NCI-H69 (cell line): ENCODE measurements at places on chromosomes 4 and X.
A peak's percentile ranks its signal among the peaks of the same experiment; 100 is the strongest.

DNA sequence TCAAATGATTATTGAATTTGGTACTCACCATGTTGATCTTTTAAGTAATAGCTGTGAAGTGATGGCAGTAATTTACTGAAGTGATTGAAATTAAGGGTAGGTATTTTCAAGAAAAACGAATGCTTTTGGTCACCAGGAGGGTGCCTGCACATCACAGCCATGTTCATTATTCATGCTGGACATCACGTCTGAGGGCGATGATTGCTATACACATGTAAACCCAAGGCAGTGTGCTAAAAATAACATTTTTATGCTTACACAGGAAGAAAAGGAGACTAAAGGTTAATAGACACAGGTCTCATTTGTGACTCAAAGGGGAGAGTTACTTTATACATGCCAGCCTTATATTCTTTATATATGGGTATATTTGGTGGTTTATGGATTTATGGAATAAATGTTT, 1146.0 kb downstream of the NLGN4X start:
- DNase-seq: no peak

DNA sequence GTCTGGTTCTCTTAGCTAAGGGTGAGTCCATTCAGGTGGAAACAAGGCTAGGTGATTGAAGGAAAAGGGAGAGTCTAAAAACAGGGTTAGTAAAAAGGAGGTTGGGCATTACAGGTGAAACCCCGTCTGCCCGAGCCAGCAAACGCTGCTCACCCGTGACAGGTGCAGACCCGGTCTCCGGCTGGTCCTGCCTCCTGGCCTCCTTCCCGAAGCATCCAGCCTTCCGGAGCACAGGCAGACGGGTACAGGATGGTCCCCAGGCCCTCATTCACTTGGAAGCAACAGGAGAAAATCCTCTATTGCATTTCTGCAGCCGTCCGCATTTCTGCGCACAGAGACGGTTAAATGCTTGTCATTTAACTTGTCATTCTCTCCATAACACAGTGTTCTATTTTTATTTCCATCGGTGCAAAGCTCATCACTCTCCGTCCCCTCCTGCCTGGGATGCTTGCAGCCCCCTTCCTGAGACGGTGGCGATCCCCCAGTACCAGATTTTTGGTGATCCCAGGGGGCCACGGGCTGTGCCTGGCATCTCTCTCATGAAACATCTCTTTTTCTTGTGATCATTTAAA, 90.8 kb upstream of the PPP2R3B start:
- no peak for DNase-seq

- peak; percentile 76 for DNase-seq
Observed at GRCh38 chr4:53908661-53909078, 155.7 kb downstream of the CHIC2 start.

DNA sequence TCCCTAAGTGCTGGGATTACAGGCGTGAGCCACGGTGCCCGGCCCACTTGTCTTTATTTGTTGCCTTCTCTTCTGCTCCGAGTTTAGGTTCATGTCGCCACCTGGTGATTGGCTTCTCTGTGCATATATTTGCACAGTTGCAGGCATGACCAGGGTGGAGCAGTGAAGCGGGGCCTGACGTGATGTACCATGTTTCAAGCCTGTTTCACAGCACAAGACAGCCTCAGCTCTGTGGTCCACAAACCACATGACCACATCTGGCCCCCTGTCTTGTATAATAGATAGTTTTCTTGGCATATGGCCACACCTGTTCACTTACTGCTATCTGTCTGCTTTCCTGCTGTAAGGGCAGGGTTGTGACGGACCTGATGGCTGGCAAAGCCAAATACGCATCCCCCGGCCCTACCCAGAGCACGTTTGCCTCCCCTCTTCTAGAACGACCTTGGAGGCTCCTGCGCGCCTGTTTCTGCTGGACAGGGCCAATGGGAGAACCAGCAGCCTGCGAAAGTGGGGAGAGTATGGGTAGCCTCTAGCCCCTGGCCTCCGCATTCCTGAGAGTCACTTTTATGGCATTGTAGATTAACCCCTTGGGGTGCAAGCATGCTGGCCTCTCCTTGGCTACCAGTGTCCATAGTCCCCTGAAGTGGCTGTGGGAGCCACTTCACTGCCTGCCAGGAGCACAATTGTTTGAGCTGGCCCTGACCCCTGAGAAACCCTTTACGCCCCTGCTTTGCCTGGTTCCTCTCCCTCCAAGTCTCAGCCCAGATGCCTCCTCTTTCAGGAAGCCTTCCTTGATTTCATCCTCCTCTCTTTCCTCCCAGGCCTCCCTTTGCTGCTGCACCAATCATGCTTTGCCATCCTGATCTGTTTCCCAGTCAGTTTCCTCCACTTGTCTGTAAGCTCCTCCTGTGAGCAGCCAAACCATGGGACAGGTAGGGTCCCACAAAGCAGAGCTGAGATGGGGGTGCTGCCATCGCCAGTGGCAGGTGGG, 6.0 kb upstream of the SH3TC1 start:
- DNase-seq: peak; percentile 91

GRCh38 chr4:8457646-8458252, 17.2 kb downstream of the TRMT44 start:
- no peak for DNase-seq

DNA sequence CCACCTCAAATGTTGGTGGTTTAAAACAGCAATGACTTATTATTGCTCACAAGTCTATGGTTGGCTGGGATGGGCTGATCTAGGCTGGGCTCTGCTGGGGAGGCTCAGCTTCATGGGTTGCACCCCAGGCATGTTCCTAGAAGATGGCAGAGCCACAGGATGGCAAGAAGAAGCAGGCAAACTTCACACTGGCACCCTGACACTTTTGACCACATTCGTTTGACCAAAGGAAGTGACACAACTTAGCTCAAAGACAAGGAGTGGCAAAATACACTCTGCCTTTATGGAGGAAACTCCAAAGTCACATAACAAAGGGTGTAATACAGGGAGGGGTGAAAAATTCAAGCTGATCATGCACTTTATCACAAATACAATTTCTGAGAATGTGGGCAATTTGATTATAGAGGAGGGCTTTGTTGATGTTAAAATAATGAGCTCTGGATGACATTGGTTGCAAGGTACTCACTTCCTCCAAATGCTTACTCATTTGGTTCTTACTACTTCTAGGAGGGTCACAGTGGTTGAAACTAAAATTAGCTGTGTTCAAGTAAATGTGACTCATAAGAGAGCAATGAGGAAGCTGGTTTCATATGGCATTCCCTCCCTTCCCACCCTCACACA, 249.2 kb upstream of the RPS6KA3 start:
- no peak for DNase-seq

DNA sequence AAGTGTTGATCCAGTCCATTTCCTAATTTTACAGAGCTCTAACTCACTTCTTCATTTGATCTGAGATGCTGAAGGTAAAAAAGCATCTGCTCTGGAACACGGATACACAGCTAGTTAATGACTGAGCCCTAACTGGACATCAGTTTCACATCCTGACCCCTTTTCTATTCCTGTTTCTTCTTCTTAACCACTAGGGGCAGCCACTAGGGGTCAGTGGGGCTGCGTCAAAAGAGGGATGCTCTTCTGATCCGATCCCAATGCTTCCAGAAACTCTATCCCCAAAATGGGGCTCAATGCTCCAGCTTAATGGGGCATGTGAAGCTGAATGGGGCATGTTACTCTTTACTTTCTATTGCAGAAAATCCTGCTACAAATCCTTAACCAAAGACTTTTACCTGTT, 33.4 kb upstream of the PHKA2 start:
- DNase-seq: peak; percentile 43

DNA sequence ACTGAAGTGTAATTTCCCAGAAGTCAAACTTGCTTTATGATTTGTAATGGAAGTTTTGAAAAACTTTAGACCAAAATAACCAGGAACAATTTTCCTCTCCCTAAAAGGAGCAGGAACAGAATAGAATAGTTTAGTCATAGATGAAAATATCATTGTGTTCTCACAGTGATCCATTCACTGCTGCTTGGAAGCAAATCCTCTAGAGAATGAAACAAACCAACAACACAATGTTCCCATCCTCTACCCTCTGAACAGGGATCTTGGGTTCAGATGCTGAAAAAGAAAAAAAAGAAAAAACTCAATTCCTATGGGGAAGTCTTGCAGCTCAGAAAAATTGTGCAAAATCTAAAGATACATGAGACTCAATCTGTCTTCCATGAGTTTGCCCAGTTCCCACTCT, 12.2 kb downstream of the DSPP start:
- no peak for DNase-seq

GRCh38 chr4:150248181-150248580, 169.9 kb downstream of the DCLK2 start:
- peak; percentile 4 for DNase-seq

DNA sequence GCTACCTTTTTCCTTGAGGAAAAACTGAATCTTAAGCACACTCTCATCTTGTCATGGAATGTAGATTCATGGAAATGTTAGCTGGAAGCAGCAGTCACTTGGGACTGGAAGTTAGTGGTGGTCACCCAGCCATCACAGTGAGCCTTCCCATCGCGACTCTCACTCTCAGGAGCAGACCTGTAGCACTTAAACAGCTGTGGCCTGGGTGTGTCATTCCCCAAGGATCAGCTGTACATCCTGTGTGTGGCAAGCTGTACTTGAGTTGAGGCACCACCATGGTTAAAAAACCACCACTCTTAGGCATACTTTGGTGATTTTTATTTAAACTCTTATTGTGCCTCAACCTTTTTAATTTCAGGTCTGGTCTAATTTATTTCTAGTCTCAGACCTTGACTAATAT, 46.7 kb downstream of the JADE1 start:
- DNase-seq: no peak

DNA sequence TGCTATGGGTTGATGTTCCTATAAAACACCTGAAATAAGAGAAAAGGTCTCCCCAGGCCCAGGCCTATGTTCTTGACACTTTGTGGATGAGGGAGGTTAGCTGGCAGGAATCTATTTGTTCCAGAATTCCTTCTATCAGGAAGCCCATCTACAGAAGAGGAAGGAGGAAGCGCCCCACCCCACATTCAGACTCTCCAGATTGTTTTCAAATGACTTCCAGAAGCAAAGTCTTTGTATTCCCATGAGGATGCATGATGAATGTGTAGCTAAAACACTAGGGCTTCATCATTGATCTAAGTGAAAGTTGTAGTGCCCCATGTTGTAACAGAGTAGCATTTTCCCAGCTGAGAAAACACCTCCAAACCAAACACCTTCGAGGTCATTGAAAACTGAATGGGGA, 16.4 kb downstream of the OTC start:
- no peak for DNase-seq

DNA sequence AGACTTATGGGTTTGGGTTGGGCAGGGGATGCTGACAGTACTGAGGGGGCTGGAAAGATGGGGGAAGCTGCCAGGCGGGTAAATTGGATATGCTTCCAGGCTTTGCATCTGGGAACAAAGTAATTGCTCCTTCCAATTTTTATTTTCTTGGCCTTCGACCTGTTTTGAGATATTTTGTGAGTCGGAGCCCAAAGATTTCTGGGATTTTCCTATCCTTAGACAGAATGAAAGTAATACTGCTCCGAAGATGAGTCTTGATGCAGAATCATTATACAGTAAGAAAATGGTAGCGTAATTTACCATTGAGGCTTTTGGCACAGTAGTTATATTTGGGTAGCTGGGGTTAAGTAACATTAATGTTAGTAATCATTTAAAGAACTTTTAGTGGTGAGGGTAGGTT, 1.4 kb downstream of the SMARCA5 start:
- DNase-seq: no peak

- DNase-seq: no peak
Observed at GRCh38 chrX:24125028-24125612, 24.4 kb upstream of the ZFX start.

- no peak for DNase-seq
Observed at GRCh38 chrX:152876931-152877840, 20.7 kb upstream of the ZNF185 start.

GRCh38 chr4:149465955-149466354, 349.7 kb downstream of the IQCM start:
- DNase-seq: no peak

DNA sequence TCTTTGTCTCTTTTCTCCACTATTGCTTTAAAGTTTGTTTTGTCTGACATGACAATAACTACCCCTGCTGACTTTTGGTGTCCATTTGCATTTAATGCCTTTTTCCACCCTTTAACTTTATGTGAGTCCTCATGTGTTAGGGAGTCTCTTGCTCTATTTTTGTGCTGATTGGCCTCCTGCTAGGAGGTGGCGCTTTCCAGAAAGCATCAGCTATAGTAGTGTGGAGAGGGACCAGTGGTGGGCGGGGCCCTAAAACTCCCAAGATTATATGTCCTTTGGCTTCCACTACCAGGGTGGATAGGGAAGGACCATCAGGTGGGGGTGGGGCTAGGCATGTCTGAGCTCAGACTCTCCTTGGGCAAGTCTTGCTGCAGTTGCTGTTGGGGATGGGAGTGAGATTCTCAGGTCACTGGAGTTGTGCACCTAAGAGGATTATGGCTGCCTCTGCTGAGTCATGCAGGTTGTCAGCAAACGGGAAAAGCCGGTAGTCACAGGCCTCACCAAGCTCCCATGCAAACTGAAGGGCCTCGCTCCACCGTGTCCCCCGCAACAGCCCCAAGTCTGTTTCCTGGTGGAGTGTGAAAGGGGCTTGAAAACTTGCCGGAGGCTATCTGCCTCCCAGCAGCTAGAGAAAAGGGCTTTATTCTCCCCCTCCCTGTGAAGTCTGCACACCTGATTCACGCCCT, 156.3 kb downstream of the CPEB2 start:
- DNase-seq: no peak

- peak; percentile 43 for DNase-seq
Observed at GRCh38 chrX:26597981-26598380, 382.0 kb downstream of the MAGEB5 start.

DNA sequence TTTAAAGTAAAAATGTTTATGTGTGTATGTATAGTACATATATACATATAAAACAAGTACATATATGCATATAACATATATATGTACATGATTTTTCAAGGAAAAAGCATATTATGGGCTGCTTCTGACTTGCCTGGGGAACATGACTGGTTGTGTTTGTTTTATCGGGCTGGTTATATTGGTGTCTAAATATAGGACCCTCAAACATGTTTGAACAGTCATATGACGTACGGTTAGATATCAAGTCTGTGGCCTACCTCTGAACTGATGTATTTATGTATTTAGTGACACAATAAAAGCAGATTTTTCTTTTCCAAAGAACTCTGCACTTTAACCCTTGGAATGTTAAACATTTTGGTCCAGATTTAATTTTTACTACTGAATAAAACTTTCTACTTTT, 37.9 kb upstream of the ARSD start:
- no peak for DNase-seq
